ENCODE measurements at places on chromosomes 11 and 22.

DNA sequence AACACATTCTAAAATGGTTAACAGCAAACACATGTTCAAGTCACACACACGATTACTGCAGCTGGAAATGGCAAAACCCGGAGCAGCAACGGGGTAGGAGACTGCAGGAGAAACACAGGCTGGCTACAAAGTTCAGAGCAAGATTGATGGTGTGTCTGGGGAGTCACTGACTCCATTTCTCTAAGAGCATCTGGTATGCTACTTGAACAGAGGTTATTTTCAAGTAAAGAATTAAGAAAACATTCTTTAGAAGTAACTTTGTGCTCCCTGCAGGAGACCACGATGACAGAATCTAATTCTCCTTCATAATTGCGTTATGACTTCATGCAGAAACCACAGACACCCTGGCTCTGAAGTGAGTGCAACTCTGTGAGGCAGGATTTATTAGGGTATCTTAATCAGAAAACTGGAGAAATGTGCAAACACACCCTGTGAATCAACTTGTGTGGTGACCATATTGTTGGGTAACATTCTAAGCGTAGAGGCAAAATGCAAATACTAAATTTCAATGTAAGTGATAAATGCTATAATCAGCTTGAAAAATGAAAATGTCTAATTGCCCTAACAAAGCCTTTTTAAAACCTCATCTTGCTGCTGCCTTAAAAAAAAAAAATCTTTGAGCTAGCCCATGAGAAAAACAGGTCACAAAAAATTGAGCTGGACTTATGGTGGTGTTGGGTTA lies 303.0 kb downstream of the CADM1 start:
- no peak for DNase-seq

DNA sequence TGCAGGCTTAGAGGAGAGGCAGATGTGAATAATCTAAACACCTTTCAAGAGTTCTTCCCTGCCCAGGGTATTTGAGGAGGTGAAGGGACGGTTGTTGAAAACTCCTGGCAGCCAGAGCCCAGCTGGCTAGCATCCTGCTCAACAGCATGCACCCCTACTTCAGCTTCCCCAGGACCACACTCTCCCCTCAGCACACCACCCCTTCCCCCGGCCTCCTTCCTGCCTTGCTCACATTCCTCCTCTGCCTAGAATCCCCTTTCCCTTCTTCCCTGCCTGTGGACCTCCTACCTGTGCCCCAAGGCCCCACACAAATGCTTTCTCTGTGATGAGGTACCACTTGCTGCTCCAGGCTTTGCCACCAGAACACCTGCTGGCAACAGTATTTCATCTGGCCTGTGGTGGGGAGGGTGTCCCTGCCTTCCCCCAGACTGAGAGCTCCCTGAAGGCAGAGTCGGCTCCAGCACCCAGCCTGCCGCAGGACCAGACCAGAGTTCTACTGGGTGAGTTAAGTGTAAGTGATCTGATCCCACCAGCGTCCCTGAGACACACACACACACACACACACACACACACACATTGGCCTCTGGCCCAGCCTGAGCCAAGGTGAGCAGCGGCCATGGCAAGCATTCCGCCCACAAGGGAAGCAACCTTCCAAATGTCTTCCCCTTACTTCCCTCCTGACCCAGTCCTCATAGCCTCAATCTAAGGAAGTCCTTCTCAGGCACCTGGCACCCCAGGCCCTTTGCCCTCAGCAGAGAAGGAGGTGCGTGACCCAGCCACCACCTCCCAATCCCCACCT lies 79.5 kb downstream of the PDE2A start:
- DNase-seq = no peak

DNA sequence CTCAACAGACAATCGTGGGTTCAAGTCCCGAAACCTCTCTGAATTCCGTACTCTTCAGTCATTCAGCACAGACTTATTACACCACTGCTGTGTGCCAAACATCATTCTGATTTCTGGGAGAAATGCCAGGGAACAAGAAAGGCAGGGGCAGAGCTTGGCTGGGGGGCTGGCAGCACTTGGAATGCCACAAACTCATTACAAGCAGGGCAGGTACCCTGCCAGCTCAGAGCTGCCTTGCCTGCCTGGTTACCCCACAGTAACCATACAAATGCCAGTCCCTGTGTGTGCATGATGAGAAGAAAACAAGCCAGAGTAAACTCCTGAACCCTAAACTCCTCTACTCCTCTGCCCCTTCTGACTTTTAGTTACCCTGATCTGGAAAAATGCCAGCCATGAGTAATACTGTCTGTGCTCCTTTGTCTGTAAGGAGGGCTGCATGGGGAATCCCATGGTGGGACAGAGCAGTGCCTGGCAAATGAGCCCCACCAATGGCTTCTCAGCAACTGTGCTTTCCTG lies 6.9 kb upstream of the RAD9A start:
- no peak for DNase-seq

GRCh38 chr11:30453705-30454104 lies 130.8 kb downstream of the ARL14EP start:
- no peak for DNase-seq

- no peak for DNase-seq
Observed at GRCh38 chr11:18774801-18775200, 16.8 kb downstream of the PTPN5 start.

DNA sequence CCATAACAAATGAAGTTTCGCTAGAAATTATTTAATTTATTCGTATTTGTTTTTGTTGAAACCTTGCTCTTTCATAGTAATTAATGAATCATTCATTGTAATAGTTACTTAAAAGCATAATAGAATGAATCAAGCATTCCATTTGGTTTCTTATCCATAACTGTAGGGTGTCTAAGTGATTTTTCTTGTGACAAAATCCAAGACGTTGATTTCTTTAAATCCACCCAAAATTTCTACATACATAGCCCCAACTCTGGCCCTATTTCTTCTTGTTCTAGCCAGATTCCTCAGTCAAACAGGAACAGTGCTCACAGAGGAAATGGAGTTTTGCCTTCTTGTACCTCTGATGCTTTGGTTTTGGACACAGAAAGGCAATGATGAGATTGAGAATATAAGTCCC lies 25.5 kb downstream of the UBASH3B start:
- no peak for DNase-seq

Data from NCI-H1694 treated with DMSO at 0.1 percent for 48 hours (cell line).